Activated CD8-positive, alpha-beta memory T cell treated with anti-CD3 and anti-CD28 coated beads, Interleukin-2, amount 10 ng/mL, durations not matched to agents 7 days and 5 days (primary cell): ENCODE measurements at places on chromosomes 16 and 17. TPM values are rescaled to one million over a fixed set of nuclear protein-coding genes. Genes with fewer than 3 reads are reported as not detected.

DNA sequence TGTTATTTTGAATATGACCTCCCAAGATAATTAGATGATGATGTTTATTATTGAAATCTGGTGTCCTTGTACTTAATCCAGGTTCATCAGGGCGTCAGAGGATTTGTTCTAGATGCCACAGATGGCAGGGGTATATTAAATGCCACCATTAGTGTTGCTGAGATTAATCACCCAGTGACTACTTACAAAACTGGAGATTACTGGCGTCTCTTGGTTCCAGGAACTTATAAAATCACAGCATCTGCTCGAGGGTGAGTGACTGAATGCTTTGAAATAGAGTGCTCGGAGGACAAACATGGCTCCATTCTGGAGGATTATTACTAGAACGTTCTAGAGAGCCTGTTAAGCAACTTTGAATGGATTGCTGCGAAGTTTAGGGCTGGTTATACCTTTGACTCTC lies 33.5 kb upstream of the GOSR1 start:
- no peak overlapping the region for H3K27ac ChIP-seq
- H3K4me3 ChIP-seq: no peak overlapping the region
- H3K4me1 ChIP-seq: peaks cover 2% of the 10 kb centered on the region
- no peak for DNase-seq

DNA sequence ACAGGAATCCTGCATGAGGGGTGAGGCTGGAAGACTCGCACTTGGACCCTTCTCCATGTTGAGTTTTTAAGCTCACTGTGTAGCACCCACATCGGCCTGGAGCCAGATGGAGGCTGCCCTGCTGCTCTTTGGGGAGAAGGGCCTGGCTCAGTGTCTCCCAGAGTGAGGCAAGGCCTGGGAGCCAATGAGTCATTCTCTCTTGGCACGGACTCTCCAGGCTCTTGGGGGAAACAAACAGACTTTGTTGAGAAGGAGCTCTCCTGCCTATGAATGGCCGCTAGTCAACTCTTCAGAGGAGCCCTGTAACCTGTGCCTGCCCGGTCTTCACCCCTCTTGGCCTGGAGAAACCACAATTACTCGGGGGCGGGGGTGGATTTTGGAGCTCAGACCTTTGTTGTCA lies 50.8 kb upstream of the MAF start:
- H3K4me3 ChIP-seq: no peak overlapping the region
- no peaks in the 10 kb centered on the region for H3K4me1 ChIP-seq
- no peak overlapping the region for H3K27ac ChIP-seq
- H3K36me3 ChIP-seq: no peaks in the 10 kb centered on the region

The KIF2B gene
- total RNA-seq: not detected

The ADCY9 gene
- total RNA-seq: 8.6 TPM

GRCh38 chr17:12530161-12530560 lies 135.5 kb upstream of the MYOCD start:
- DNase-seq: no peak
- H3K27me3 ChIP-seq: no peaks in the 10 kb centered on the region
- H3K36me3 ChIP-seq: no peaks in the 10 kb centered on the region
- H3K4me3 ChIP-seq: no peak overlapping the region

DNA sequence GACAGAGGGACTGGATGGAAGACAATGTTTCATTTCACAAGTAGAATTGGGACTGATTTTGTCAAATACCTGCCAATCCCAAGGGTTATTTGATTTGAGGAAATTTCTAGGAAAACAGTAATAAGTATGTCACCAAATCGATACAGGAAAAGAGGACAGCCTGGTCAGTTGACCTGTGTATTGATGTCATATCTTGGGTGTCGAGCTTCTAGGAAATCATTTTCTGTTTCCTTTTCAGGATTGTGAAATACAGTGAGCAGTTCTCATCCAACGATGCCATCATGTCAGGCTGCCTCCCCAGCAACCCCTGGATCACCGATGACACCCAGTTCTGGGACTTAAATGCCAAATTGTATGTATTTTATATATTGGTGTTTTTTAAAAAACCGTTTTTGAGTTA lies 56.1 kb downstream of the RGS9 start:
- no peak for DNase-seq
- H3K27ac ChIP-seq: no peak overlapping the region
- H3K4me1 ChIP-seq: peaks cover 20% of the 10 kb centered on the region
- H3K36me3 ChIP-seq: peaks cover 7% of the 10 kb centered on the region

DNA sequence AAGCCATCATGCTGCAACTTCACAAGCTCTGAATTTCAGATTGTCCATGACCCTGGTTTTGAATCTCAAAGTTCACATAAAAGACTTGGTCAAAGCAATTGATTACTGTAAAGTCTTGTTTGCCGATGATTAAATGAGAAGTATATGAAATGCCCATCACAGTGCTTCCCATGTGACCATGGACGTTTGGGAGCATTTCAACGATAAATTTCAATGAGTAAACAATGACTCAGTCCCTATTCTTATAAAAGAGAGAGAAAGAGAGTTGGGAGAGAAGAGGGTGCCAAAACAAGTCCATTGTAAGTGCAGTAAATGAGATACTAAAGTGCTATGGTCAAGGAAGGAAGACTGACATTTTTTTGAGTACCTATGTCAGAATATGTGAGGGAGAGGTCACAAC lies 276.9 kb downstream of the SOX9 start:
- H3K4me1 ChIP-seq: no peaks in the 10 kb centered on the region
- H3K4me3 ChIP-seq: no peak overlapping the region
- no peak for DNase-seq
- no peaks in the 10 kb centered on the region for H3K27me3 ChIP-seq

DNA sequence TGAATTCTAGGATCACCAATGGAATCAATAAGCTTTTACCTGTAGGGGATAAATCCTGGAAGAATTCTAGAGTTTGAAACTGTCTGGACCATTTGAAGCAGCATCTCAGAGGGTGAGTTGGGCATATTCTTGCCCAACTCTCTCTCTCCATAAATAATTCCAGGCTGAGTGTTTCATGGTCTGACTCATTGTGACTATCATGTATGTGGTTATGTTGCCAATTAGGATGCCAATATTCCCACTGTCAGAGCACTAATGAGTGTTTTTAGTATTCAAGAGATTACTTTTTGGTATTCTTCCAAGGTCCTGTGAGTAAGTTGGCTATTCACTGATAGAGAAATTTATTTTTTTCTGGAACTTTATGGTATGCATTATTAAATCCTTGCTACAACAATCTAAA lies 456.9 kb downstream of the TOX3 start:
- H3K27ac ChIP-seq: no peak overlapping the region
- H3K36me3 ChIP-seq: no peaks in the 10 kb centered on the region
- no peak for DNase-seq

DNA sequence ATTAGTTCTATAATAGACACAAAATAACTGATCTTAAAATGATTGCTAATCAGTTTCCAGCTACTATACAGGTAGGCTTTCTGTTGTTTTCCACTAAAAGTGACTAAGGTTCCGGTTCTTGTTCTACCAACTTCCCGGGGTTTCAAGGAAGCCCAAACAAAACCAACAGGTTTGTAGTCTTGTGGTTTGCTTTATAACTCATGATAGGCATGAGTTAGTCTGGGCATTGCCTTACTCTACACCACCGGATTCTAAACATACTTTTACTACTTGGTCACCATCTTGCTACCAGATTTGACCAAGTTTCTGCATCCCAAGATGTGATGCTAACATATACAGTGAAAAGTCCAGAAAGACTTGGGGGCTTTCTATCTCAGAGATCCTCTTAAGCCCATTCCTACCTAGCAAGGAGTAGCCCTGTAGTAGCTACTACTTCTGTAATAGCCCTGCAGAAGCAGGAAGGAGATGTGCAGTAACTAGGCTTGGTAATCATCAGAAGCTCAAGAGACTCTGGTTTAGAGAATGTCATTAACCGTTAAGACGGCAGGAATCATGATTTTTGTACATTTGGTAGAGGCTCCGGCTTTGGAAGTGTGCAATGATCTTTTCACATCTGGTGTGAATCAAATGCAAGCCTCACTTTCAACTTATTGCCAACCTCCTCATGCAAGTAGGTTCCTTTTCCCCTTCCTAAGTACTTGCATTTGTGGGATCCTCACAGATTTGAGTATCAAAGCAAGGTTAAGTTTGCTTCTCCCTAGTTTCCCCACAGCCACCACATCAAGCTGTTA lies 1.6 kb downstream of the FAM117A start:
- peak overlapping the region; percentile 90 for H3K27ac ChIP-seq
- peaks cover 25% of the 10 kb centered on the region for H3K27me3 ChIP-seq
- peak overlapping the region; percentile 94 for H3K4me3 ChIP-seq
- H3K36me3 ChIP-seq: peaks cover 18% of the 10 kb centered on the region
- DNase-seq: no peak
- H3K4me1 ChIP-seq: peaks cover 57% of the 10 kb centered on the region

DNA sequence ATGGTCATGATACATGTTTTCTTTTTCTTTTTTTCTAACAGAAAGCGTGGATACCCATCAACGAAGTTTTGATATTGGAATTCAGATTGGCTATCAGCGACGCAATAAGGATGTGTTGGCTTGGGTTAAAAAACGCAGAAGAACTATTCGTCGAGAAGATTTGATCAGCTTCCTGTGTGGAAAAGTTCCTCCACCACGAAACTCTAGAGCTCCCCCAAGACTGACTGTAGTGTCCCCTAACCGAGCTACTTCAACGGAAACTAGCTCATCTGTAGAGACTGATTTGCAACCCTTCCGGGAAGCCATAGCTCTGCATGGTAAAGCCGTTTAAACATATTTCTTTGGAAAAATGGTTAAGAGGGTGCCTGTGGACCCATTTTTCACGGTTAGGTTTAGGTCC lies 11.5 kb downstream of the HAPSTR1 start:
- H3K36me3 ChIP-seq: peaks cover 88% of the 10 kb centered on the region
- peak; percentile 59 for DNase-seq
- H3K4me3 ChIP-seq: peak overlapping the region; percentile 68
- peak overlapping the region; percentile 90 for H3K27ac ChIP-seq

DNA sequence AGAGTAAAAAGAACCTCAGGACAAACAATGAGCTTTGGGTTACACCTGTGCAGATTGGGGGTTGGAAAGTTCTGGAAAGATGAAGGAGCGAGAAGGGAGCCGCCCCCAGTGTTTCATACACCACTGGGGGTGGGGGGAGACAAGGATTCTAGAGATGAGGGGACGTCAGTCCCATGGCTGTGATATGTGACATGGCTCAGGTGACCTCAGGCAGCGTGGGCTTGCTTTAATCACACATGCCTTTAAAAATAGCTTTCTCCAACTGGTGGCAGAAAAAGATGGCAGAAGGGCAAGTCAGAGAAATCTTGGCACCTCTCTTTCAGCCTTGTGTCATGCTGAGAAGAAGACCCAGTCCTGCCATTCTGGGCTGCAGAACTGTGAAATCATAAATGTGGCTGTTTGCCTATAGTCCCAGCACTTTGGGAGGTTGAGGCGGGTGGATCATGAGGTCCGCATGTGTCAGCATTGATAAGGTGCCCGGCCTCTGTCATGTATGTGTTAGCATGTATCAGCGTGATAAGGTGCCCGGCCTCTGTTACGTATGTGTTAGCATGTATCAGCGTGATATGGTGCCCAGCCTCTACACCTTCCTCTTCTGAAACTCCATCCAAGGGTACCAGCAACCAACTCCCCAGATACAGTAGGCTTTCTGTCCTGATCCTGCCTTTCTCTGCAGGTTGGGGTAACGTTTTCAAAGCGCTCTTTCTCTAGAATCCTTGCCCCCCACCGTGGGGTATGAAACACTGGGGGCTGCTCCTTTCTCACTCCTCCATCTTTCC lies 25.0 kb downstream of the WIPI1 start:
- H3K4me3 ChIP-seq: no peak overlapping the region
- peaks cover 62% of the 10 kb centered on the region for H3K36me3 ChIP-seq
- H3K27ac ChIP-seq: peak overlapping the region; percentile 9
- H3K4me1 ChIP-seq: peaks cover 23% of the 10 kb centered on the region
- no peak for DNase-seq

GRCh38 chr17:66135896-66136295 lies 56.0 kb downstream of the CEP112 start:
- no peak overlapping the region for H3K4me3 ChIP-seq
- DNase-seq: no peak
- H3K4me1 ChIP-seq: peaks cover 4% of the 10 kb centered on the region
- no peak overlapping the region for H3K27ac ChIP-seq
- peaks cover 4% of the 10 kb centered on the region for H3K36me3 ChIP-seq

DNA sequence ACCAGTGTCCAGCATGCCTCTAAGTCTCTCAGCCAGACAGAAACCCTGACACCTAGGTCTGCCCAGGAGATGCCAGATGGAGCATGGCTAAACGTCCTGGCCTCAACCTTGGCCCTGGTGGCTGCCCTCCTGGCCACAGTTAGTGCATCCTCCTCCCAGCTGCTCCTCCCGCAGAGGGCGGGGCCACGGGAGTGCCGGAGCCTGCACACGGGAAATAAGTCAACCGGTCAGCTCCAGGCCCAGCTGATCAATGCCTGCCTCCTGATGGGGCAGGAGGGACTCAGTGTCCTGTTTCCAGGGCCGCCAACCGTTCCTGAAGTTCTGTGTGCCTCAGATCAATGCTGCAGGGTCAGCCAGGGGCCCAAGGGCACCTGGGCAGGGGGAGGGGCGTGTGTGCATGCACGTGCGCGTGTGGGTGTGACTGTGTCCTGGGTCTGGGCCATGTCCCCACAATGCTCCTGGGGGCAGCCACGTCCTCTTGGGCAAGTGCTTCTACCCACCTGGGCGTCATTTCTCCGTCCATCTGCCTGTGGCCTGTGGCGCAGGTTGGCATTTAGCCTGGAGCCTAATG lies 4.6 kb upstream of the KCNJ12 start:
- H3K27me3 ChIP-seq: peaks cover 19% of the 10 kb centered on the region
- no peak overlapping the region for H3K4me3 ChIP-seq
- no peaks in the 10 kb centered on the region for H3K4me1 ChIP-seq
- DNase-seq: no peak

GRCh38 chr17:19354748-19355147 lies 7.8 kb downstream of the B9D1 start:
- H3K4me1 ChIP-seq: no peaks in the 10 kb centered on the region
- no peak overlapping the region for H3K27ac ChIP-seq
- peaks cover 17% of the 10 kb centered on the region for H3K27me3 ChIP-seq
- DNase-seq: no peak
- H3K4me3 ChIP-seq: no peak overlapping the region

- H3K27ac ChIP-seq: no peak overlapping the region
- H3K27me3 ChIP-seq: peaks cover 10% of the 10 kb centered on the region
- H3K36me3 ChIP-seq: no peaks in the 10 kb centered on the region
- DNase-seq: no peak
- H3K4me3 ChIP-seq: no peak overlapping the region
- H3K4me1 ChIP-seq: no peaks in the 10 kb centered on the region
These were observed 31.6 kb downstream of the EFCAB5 start for GRCh38 chr17:29973005-29973404.

GRCh38 chr16:71282943-71283342 lies 6.3 kb downstream of the CMTR2 start:
- H3K27me3 ChIP-seq: no peaks in the 10 kb centered on the region
- no peak overlapping the region for H3K27ac ChIP-seq
- peaks cover 9% of the 10 kb centered on the region for H3K4me1 ChIP-seq
- H3K36me3 ChIP-seq: peaks cover 45% of the 10 kb centered on the region
